ENCODE measurements at places on chromosomes 5 and 9. TPM values are rescaled to one million over a fixed set of nuclear protein-coding genes. Genes with fewer than 3 reads are reported as not detected.
A peak's percentile ranks its signal among the peaks of the same experiment; 100 is the strongest.

DNA sequence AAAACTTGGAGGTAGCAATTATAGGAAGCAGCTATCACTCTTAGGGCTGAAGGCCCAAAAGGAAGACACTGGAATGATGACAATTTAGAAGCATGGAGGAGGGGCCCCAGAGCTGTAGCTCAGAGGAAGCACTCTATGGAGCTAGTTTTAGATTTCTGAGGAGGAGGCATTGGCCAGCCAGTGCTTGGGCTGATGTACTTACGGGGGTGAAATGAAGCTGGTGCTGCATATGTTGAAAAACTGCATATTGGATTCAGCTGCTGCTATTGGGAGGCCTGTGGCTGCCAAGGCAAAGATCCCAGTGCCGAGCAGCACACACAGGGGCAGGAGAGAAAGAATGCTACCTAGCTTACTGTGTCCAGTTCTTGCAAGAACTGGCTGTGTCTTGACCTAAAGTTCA is 53.9 kb upstream of the HMHB1 start:
- H3K4me1 ChIP-seq: no peaks in the 10 kb centered on the region
- no peak for DNase-seq
- H3K27me3 ChIP-seq: no peaks in the 10 kb centered on the region
- no peaks in the 10 kb centered on the region for H3K36me3 ChIP-seq

- no peak overlapping the region for H3K4me3 ChIP-seq
- no peaks in the 10 kb centered on the region for H3K27me3 ChIP-seq
- peaks cover 16% of the 10 kb centered on the region for H3K4me1 ChIP-seq
- H3K27ac ChIP-seq: no peak overlapping the region
- H3K36me3 ChIP-seq: peaks cover 6% of the 10 kb centered on the region
Observed at GRCh38 chr5:95900383-95900958, 61.2 kb downstream of the ELL2 start.

DNA sequence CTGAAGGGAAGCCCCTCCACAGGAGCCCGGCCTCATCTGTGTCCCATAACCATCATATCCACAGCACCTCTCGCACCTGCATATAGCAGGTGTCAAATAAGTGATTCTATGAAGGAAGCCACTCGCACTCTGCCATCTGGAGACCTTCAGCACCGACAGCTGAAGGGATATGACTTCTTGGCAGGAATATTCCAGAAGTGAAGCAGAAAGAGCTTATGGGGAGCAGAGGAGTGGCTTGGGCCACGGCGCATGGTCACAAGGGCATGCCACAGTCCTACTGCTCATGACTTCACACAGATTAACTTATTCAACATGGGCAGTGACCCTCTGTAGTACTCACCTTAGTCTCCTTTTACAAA is 80.9 kb downstream of the NSUN2 start:
- H3K27me3 ChIP-seq: peaks cover 15% of the 10 kb centered on the region
- no peaks in the 10 kb centered on the region for H3K4me1 ChIP-seq
- H3K4me3 ChIP-seq: no peak overlapping the region

The SHISAL2B gene
- 0.55 TPM for total RNA-seq

The ZNF454 gene
- 0.26 TPM for total RNA-seq

- peaks cover 22% of the 10 kb centered on the region for H3K4me1 ChIP-seq
- H3K27ac ChIP-seq: no peak overlapping the region
- peak overlapping the region; percentile 24 for H3K4me3 ChIP-seq
- no peak for DNase-seq
Observed at GRCh38 chr5:66829826-66830225, 233.6 kb downstream of the MAST4 start.

The ADGRD2 gene
- not detected for total RNA-seq

The COX7C gene
- total RNA-seq: 538 TPM

The ROPN1L gene
- total RNA-seq: 0.68 TPM

The CENPH gene
- total RNA-seq: 56.1 TPM

DNA sequence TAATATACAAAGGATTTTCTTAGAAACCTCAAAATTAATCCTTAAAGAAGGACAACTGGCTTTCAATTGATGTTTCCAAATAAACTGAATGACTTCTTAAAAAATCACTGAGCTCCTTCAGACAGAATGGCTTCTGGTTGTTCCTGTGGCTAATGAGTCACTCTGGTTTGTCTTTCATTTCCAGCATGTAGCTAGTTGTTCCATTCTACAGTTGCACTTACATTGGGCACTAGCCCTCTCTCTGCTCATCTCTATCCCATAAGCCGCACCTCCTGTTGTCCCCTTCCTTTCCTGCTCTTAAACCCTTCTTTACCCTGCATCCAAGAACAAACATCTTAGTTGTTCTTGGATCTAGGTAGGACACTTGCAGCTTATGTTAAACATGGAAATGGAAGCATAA is 235.3 kb upstream of the HAPLN1 start:
- no peak for DNase-seq
- no peaks in the 10 kb centered on the region for H3K36me3 ChIP-seq
- no peak overlapping the region for H3K4me3 ChIP-seq
- H3K27me3 ChIP-seq: no peaks in the 10 kb centered on the region
- H3K27ac ChIP-seq: no peak overlapping the region

DNA sequence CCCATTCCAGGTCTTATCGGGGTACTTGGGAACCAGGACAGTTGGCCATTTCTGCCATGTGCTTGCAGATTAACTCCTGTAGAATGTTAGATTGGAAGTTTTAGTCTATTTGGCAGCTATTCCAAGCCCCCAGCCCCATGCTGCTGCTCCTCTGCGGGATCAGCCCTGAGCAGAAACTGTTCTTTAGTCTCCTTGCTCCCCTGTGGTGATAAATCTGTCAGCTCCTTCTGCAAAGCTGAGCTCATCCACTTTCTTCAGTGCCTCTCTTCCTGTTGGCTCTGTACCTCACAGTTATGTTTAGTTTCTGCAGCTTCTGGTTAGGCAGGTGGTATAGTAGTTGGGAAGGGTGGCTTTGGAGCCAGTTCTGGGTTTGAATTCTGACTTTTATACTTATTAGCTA is 170.4 kb downstream of the GRIA1 start:
- H3K4me3 ChIP-seq: no peak overlapping the region
- no peaks in the 10 kb centered on the region for H3K36me3 ChIP-seq
- H3K27ac ChIP-seq: no peak overlapping the region
- peaks cover 18% of the 10 kb centered on the region for H3K4me1 ChIP-seq
- DNase-seq: no peak

- no peak for DNase-seq
- no peak overlapping the region for H3K27ac ChIP-seq
- H3K36me3 ChIP-seq: peaks cover 3% of the 10 kb centered on the region
- H3K27me3 ChIP-seq: no peaks in the 10 kb centered on the region
Observed at GRCh38 chr9:36937346-36937745, 96.7 kb downstream of the PAX5 start.

DNA sequence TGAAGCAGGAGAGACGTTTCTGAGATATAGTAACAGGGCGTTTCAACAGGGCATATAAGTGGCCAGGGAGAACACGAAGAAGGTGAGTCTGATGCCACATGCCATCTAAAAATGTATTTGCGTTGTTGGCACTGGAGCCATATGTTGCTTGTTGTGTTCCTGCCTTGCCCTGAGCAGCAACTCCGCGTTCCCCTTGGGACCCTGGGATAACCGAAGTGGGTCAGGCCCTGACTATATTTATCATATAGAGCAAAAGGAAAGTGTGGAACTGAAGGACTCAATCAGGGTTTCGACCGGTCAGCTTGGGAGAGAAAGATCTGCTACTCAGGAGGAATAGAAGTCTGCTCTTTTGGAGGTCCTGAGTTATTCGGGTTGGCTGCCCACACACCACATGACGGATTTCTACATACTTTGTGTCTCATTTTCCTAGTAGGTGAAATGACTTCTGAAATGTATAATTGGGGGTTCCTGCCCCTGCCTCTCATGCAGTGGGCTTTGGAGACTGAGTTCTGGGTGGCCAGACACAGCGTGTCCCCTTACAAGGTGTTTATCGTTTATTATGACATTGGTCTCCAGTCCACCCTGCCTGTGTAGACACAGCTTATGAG is 3.0 kb downstream of the STC2 start:
- no peak overlapping the region for H3K27ac ChIP-seq
- H3K4me1 ChIP-seq: peaks cover 27% of the 10 kb centered on the region
- DNase-seq: no peak
- peaks cover 82% of the 10 kb centered on the region for H3K27me3 ChIP-seq

The TLX3 gene
- total RNA-seq: 0.52 TPM

- H3K27ac ChIP-seq: no peak overlapping the region
- no peaks in the 10 kb centered on the region for H3K4me1 ChIP-seq
- peaks cover 8% of the 10 kb centered on the region for H3K36me3 ChIP-seq
Observed at GRCh38 chr5:67806654-67807438, 408.7 kb upstream of the PIK3R1 start.

DNA sequence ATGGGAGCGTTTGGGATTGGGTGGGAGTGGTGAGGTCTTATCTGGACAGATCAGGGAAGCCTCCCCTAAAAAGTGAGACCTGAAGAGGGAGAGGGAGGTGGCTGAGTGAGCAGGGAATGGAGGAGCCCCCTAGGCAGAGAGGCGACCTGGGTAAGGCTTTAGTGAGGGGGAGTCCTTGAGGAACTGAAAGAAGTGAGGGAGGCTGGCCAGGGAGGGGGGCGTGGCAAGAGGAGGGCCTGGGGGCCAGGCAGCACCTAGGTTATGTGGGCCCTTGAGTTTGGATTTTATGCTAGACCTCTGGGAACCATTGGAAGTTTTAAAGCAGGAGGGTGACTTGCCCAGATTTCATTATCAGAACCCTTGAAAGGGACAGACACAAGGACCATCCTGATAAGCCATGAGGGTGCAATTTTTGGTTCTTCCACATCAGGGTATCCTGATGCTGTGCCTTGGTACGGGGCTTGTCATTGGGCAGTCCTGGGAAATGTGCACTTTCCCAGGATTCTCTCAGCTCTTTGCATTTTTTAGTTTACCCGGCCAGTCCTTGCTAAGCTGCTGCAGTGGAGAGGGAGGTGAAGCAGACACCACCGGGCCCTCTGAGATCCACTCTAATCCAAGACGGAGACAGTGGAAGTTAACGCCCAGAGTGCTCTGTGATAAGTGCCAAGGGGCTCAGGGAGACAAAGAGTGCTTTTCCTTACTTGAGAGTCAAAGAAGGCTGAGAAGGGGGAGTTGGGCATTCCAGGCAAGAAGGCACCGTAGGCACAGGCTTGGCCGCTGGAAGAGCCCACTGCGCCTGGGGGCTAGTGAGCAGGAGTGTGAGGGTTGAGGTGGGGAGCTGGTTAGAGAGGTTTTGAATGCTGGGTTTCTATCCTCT is 16.1 kb downstream of the GSN start:
- H3K36me3 ChIP-seq: no peaks in the 10 kb centered on the region
- no peak for DNase-seq
- no peaks in the 10 kb centered on the region for H3K27me3 ChIP-seq
- peak overlapping the region; percentile 96 for H3K27ac ChIP-seq
- peaks cover 67% of the 10 kb centered on the region for H3K4me1 ChIP-seq

The TAF11L10 gene
- total RNA-seq: not detected

DNA sequence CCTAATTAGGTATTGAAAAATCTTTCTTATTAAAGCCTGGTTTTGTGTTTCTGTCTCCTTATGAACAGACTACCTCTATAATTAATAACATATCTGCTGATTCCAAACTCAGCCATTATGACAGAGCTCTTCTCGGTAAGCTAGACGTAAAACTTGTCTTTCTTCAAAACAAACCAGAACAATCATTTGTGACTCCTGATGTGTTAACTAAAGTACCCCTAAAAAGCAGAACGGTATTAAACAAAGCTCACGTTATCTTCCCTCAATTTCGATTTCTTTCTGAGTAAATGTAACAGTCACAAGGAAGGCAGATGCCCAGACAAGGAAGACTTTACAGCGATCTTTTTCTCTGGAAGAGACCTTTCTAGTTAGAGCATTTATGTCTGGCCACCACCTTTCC is 1.8 kb downstream of the SEMA5A start:
- peaks cover 38% of the 10 kb centered on the region for H3K4me1 ChIP-seq
- peak overlapping the region; percentile 91 for H3K4me3 ChIP-seq
- H3K27me3 ChIP-seq: peaks cover 3% of the 10 kb centered on the region
- DNase-seq: no peak

- H3K4me1 ChIP-seq: peaks cover 15% of the 10 kb centered on the region
- no peak overlapping the region for H3K4me3 ChIP-seq
- DNase-seq: no peak
- no peak overlapping the region for H3K27ac ChIP-seq
Observed at GRCh38 chr9:124721109-124721906, 49.8 kb downstream of the NR6A1 start.

GRCh38 chr5:38757451-38758245 is 88.2 kb upstream of the OSMR start:
- H3K27ac ChIP-seq: no peak overlapping the region
- no peaks in the 10 kb centered on the region for H3K27me3 ChIP-seq
- H3K36me3 ChIP-seq: no peaks in the 10 kb centered on the region

DNA sequence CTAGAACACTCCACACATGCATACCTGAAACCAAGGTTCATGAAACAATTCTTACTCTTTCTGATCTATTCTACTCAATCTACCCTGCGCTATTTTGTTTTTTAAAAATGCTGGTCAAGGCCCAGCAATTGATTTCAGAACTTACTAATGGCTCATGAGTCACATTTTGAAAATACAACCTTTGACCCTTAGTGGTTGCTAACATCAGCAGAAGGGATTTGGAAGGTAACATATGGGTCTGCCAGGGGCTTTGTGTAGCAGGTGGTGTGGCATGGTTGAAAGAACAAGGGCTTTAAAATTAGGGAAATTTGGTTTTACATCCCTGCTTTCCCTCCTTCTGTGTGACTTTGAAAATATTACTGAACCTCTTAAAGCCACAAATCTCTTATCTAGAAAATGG is 101.4 kb downstream of the ATG10 start:
- H3K36me3 ChIP-seq: no peaks in the 10 kb centered on the region
- peaks cover 7% of the 10 kb centered on the region for H3K4me1 ChIP-seq
- no peak overlapping the region for H3K4me3 ChIP-seq
- no peaks in the 10 kb centered on the region for H3K27me3 ChIP-seq

DNA sequence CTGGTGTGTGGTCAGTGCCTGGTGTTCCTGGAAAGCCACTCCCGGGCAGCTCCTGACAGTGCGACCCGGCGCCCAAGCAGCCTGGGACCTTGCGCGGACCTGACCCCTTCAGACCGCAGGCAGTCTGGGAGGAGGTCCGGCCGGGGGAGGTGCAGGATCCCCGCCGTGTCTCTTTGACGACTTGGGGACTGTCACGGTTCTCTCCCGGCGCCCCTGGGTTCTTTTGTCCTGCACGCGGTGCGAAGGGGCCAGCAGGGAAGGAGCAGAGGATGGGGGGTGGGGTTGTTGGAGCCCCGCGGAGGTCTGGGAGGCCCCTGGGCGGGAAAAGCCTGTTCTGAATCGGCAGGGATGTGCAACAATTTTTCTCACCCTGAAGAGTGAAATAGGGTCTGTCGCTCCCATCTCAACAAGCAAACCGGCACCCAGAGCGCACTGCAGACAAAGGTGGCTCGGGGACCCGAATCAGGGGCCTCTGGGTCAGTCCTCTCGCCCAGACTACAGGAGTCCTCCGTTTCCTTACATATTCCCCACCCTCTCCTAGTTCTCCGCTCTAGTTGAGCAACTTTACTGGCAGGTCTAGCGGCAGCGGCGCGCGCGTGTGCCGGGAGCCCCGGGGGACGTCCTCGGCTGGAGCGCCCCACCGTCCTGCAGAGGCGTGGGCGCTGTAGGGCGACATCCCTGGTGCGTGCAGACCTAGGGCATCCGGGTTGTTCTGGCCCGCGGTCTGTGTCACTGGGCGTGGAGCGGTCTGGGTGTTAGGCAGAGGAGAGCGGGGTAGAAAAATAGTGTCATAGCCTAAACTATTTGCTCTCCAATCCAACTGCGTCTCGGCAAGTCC is 1.2 kb downstream of the VCAN start:
- peaks cover 6% of the 10 kb centered on the region for H3K27me3 ChIP-seq
- H3K36me3 ChIP-seq: peaks cover 3% of the 10 kb centered on the region

The BTNL3 gene
- total RNA-seq: not detected

- peaks cover 8% of the 10 kb centered on the region for H3K36me3 ChIP-seq
- H3K4me3 ChIP-seq: no peak overlapping the region
- peaks cover 4% of the 10 kb centered on the region for H3K4me1 ChIP-seq
- H3K27ac ChIP-seq: no peak overlapping the region
Observed at GRCh38 chr5:31392061-31392460, 139.8 kb downstream of the DROSHA start.

The FAM169A gene
- total RNA-seq: 11.6 TPM

- no peak for DNase-seq
- no peaks in the 10 kb centered on the region for H3K4me1 ChIP-seq
- H3K27me3 ChIP-seq: no peaks in the 10 kb centered on the region
Observed at GRCh38 chr5:157233515-157233914, 32.4 kb upstream of the CYFIP2 start.

The HSDL2 gene
- total RNA-seq: 20.9 TPM

All from neural crest cell (in vitro differentiated cells).